B cell (primary cell): ENCODE measurements at places on chromosomes 1 and 21.

- H3K27me3 ChIP-seq: no peaks in the 10 kb centered on the region
- no peak overlapping the region for H3K27ac ChIP-seq
- no peak overlapping the region for H3K4me3 ChIP-seq
- no peaks in the 10 kb centered on the region for H3K36me3 ChIP-seq
Observed at GRCh38 chr1:236702791-236703394, 16.6 kb downstream of the ACTN2 start.

DNA sequence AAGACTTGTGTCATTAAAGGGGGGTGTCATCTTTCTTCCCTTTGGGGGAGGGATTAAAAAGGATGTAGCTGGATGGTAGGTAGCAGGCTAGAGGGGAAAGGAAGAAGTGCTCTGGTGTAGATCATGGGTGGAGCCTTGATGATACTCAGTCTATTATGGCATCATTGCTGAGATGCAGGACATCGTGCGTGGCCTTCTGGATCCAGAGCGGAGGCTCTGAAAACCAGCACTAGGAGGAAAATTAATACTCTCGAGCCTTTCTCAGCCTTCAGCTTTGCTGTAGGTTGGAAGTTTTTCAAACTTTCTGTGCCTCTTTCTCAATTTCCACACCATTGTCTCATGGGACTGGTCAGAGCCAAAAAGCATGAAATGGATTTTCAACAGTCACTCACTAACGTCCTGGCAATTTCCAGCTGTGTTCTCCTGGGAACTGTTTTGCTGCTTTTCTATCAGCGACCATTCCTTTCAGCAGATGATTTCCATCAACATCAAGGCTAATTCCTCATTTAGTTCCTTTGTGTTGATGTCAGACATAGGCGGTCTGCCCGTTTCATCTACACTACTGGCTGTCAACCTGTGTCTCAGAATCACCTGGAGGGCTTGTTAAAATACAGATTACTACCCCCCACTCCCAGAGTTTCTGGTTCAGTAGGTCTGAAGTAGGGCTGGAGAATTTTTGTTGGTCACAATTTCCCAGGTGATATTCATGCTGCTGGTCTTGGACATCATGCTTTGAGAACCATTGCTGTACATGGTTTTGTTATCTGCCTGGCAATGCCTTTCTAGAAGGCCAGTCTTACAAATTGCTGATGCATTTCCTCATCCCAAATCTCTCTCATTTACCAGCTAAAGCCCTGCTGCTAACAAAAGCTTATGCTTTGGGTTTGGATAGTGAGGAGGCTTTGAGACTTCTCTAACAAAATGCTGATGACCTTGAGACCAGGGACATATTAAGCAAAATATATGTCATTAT lies 7.7 kb downstream of the CACNA1E start:
- no peaks in the 10 kb centered on the region for H3K27me3 ChIP-seq
- H3K4me3 ChIP-seq: no peak overlapping the region
- DNase-seq: no peak
- no peak overlapping the region for H3K27ac ChIP-seq
- H3K36me3 ChIP-seq: no peaks in the 10 kb centered on the region

- no peak overlapping the region for H3K27ac ChIP-seq
- H3K4me3 ChIP-seq: no peak overlapping the region
- no peaks in the 10 kb centered on the region for H3K27me3 ChIP-seq
- no peaks in the 10 kb centered on the region for H3K4me1 ChIP-seq
- H3K36me3 ChIP-seq: no peaks in the 10 kb centered on the region
Observed at GRCh38 chr1:27513528-27513927, 23.6 kb upstream of the WASF2 start.

GRCh38 chr1:38917337-38917736 lies 24.3 kb downstream of the RHBDL2 start:
- H3K27me3 ChIP-seq: no peaks in the 10 kb centered on the region
- no peak overlapping the region for H3K4me3 ChIP-seq
- DNase-seq: no peak
- no peaks in the 10 kb centered on the region for H3K4me1 ChIP-seq
- H3K27ac ChIP-seq: no peak overlapping the region
- H3K36me3 ChIP-seq: no peaks in the 10 kb centered on the region

DNA sequence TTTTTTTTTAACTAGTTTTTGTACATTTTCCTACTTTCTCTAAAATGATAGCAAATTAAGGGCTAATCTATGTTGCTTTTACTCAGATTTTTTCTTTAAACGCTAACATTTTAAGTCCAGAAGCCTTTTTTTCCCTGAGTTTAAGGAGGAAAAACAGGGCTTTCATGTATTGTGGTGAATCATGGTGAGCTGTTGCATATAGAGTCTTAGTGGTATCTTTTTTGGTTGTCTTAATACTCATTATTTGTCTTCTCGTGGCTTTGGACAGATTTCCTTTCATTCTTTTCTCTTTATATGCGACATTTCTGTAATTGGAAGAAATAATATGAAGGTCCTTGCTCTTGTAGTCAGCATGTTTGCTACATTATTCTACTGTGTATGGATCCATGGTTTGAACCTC lies 1015.6 kb downstream of the PLA2G4A start:
- H3K4me3 ChIP-seq: no peak overlapping the region
- no peak for DNase-seq
- no peak overlapping the region for H3K27ac ChIP-seq
- no peaks in the 10 kb centered on the region for H3K36me3 ChIP-seq
- no peaks in the 10 kb centered on the region for H3K27me3 ChIP-seq

GRCh38 chr1:71413441-71414175 lies 332.8 kb upstream of the ZRANB2 start:
- no peak for DNase-seq
- no peak overlapping the region for H3K27ac ChIP-seq
- no peaks in the 10 kb centered on the region for H3K36me3 ChIP-seq
- no peaks in the 10 kb centered on the region for H3K27me3 ChIP-seq
- no peak overlapping the region for H3K4me3 ChIP-seq

GRCh38 chr1:18955441-18956192 lies 859 bp downstream of the IFFO2 start:
- H3K4me1 ChIP-seq: peaks cover 63% of the 10 kb centered on the region
- H3K27ac ChIP-seq: peak overlapping the region; percentile 1
- peak; percentile 77 for DNase-seq
- H3K4me3 ChIP-seq: peak overlapping the region; percentile 45
- peaks cover 9% of the 10 kb centered on the region for H3K27me3 ChIP-seq

DNA sequence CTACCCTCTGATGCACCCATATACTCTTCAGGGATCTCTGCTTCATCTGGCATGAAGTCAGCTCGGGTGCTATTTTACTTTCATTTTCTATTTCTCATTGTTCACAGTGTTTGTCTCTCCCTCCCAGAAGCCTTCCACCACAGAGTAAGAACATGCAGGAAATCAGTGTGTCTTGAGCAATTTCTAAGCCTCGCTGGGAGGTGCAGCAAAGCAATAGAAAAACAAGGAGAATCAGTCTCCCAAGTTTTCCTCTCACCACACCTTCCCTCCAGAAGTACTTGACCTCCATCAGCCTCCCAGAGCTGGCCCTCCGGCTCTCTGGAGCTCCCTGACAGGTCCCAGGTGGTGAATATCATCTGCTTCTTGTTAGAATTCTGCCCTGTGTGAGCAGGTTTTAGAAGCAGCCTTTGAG lies 594.7 kb upstream of the CAMK1G start:
- H3K27me3 ChIP-seq: no peaks in the 10 kb centered on the region
- H3K4me1 ChIP-seq: no peaks in the 10 kb centered on the region
- no peaks in the 10 kb centered on the region for H3K36me3 ChIP-seq

GRCh38 chr1:38908821-38909220 lies 27.4 kb upstream of the GJA9 start:
- no peaks in the 10 kb centered on the region for H3K4me1 ChIP-seq
- no peak overlapping the region for H3K27ac ChIP-seq
- no peaks in the 10 kb centered on the region for H3K27me3 ChIP-seq
